ENCODE measurements at places on chromosomes 1 and 21.
A peak's percentile ranks its signal among the peaks of the same experiment; 100 is the strongest.

GRCh38 chr21:32240851-32241687 lies 37.8 kb downstream of the MIS18A start:
- H3K27me3 ChIP-seq, result no peaks in the 10 kb centered on the region
- H3K4me3 ChIP-seq, result no peak overlapping the region
- peak overlapping the region; percentile 39 for H3K27ac ChIP-seq
- DNase-seq, result peak; percentile 53

DNA sequence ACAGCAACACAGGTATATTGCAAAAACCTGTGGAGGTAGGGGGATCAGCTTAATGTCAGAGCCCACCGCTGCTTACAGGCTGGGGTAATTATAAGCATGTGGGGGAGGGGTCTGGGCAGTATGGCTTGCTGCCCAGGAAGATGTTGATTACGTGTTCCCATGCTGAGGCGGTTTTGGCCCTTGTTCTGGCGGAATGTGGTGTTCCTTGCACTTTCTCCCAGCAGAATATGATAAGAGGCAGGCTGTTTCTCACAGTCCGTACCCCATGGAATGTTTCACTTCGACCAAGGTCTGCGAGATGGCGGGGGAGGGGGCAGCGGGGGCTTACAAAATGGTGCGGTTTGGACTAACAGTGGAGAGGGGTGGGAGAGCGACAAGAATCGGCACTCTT lies 9.8 kb upstream of the HPCAL4 start:
- no peak for DNase-seq
- no peaks in the 10 kb centered on the region for H3K27me3 ChIP-seq
- H3K36me3 ChIP-seq, result no peaks in the 10 kb centered on the region
- no peak overlapping the region for H3K4me3 ChIP-seq
- H3K4me1 ChIP-seq, result no peaks in the 10 kb centered on the region

DNA sequence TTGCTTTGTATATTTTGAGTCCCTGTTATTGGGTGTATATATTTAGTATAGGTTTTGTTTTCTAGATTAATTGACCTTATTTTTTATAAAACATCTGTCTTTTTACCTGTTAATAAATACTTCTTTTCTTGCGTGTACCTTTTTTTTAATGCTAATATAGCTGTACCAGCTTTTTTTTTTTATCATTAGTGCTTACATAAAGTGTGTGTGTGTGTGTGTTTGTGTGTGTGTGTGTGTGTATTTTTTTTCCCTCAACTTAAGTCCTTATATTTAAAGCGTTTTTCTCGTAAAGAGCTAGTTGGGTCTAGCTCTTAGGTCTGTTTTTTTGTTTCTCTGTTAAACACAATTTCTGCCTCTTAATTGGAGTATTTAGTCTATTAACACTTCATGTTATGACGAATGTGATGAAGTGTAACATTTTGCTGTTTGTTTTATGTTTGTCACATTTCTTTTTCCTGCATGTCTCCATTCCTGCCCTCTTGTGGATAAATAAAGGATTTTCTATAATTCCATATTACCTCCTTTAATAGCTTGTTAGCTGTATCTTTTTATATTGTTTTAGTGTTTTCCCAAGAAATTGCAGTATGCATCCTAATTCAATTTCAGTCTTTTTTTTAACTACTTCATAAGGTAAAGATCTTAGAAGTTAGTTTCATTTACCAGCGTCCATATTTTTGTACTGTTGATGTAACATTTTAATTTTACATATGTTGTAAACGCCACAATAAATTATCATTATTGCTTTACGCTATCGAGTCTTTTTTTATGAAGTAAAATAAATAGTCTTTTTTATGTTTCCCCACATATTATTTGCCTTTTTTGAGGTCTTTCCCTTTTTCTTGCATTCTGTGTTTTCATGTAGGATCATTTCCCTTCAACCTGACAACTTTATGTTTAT lies 4.3 kb downstream of the PRMT2 start:
- no peak for DNase-seq
- no peak overlapping the region for H3K27ac ChIP-seq
- H3K4me3 ChIP-seq, result no peak overlapping the region

DNA sequence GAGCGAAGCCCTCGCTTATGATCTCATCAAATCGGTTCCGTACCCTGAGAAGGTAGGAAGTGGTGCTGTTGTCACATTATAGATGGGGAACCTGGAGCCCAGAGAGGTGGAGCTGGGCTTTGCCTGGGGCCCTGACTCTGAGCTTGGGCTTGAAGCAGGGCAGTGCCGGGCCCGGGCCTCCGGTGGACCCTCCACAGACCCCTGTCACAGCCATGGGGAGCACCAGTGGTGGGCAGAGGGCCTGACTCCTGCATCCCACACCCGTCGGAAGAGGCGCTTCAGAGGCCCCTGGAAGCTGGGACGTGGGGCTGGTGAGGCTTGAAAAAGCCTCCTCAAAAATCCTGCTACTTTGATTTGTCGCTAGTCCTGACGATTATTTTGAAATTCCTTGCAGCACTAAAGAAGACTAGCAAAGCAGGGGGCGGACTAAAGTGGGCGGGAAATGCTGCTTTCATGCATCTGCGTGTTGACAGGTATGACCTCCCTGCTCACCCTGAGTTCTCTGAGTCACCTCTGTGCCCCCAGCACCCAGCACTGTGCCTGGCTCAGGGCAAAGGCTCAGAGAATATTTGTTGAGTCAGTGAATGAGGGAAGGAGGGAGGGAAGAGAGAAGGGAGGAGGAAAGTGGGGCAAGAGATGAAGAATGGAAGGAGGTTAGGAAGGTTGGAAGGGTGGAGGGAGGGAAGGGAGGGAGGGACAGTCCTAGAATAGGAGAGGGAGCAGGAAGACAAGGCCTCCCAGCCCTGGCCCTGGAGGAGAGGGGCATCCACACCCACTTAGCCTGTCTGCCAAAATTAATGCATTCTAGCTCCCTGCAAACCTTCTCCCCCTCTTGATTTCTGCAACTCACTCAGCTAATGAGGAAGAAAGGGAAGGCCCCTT lies 262.8 kb upstream of the VAMP3 start:
- H3K27me3 ChIP-seq, result no peaks in the 10 kb centered on the region
- DNase-seq, result no peak
- no peak overlapping the region for H3K4me3 ChIP-seq

All from prostate gland (tissue), 2 donors.